ENCODE measurements at places on chromosomes 4 and X. TPM values are rescaled to one million over a fixed set of nuclear protein-coding genes. Genes with fewer than 3 reads are reported as not detected.
A peak's percentile ranks its signal among the peaks of the same experiment; 100 is the strongest.

Gene ADH1B
- not detected for total RNA-seq

Gene MAGED4B
- total RNA-seq: 3.3 TPM

Gene TACR3
- total RNA-seq: not detected

- no peak for DNase-seq
Observed at GRCh38 chr4:43325220-43325967, 432.9 kb downstream of the GRXCR1 start.

GRCh38 chrX:25144043-25144940 lies 128.5 kb upstream of the ARX start:
- DNase-seq: peak; percentile 46

Data from NCI-H460 (cell line).